SJCRH30 (cell line): ENCODE measurements at places on chromosomes 1 and 21. TPM values are rescaled to one million over a fixed set of nuclear protein-coding genes. Genes with fewer than 3 reads are reported as not detected.
A peak's percentile ranks its signal among the peaks of the same experiment; 100 is the strongest.

DNA sequence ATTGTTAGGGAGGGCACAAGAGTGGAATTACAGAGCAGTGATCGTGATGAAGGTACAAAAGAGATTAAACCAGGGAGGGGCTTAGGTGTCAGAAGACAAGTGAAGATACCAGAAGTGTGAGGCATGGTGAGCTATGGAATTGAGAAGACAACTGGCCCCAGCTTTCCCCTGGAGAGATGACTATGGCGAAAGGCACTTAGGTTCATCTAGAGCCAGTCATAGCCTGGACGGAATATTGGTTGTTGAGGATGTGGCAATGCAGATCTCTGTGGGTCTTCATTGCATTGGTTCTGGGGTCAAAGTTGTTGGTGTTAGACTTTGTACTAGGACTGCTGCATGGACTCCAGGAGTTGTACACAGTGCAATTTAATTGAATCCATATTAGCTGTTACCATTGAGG is 115.7 kb downstream of the FASLG start:
- no peak overlapping the region for H3K4me3 ChIP-seq
- no peak overlapping the region for H3K27ac ChIP-seq
- no peaks in the 10 kb centered on the region for H3K4me1 ChIP-seq
- no peak for DNase-seq

DNA sequence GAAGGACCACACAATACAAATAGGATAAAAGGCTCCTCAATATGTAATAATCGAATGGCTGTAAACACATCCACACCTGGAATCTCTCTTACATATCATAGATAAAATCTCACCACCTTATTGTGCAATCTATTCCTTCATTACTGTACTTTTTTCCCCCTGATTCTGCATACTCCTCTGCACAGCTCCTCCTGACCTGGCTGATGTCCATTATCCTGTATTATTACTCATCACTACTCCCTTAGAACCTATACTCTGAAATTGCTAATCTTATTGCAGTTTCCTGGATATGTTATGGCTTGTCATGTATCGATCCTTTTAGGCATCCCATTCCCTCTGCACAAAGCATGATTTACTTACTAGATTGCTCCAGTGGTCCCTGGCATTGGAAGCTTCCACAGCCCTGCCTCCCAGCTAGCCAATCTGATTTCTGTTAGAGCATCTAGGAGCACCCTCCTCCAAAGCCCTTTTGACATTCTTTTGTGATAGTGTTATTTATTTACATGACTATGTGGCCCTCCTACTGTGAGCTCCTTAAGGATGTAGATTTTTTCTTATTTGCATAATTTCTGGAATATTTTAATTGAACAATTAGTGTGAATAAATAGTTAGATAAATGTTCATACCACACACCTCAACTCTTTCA is 24.2 kb upstream of the PHGDH start:
- no peaks in the 10 kb centered on the region for H3K36me3 ChIP-seq
- no peaks in the 10 kb centered on the region for H3K4me1 ChIP-seq

- peak within 1 kb of the TSS; percentile 74 for H3K4me3 ChIP-seq
- peak; percentile 62 for DNase-seq
- no peaks in the 10 kb centered on the region for H3K36me3 ChIP-seq
- peak within 1 kb of the TSS; percentile 42; the same call in 1 of the 2 replicates for H3K27ac ChIP-seq
These were observed at the start of gene SUMO3 for GRCh38 chr21:44817914-44818639. Gene SUMO3 (minus strand): TSS chr21:44818062. CDS start chr21:44817968, 94 bp downstream.

GRCh38 chr1:41362357-41362721 is 1.1 kb downstream of the FOXO6 start:
- H3K4me1 ChIP-seq, result peaks cover 54% of the 10 kb centered on the region
- no peaks in the 10 kb centered on the region for H3K27me3 ChIP-seq
- H3K36me3 ChIP-seq, result no peaks in the 10 kb centered on the region
- DNase-seq, result peak; percentile 34
- peak overlapping the region; percentile 72 for H3K4me3 ChIP-seq

DNA sequence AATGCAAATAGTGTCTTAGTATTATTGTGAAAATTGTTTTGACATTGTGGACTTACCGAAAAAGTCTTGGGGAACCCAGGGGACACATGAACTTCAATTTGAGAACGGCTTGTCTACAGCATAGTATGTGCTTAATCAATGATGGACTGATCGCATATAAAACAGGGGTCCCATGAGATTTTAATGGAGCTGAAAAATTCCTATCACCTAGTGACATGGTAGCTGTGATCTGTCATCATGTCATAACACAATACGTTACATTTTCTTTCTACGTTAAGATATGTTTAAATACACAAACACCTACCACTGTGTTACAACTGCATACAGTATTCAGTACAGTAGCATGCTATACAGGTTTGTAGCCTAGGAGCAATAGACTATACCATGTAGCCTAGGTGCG is 153.3 kb upstream of the FOXD3 start:
- H3K4me3 ChIP-seq, result no peak overlapping the region
- no peak for DNase-seq
- no peaks in the 10 kb centered on the region for H3K4me1 ChIP-seq
- no peak overlapping the region for H3K27ac ChIP-seq
- H3K27me3 ChIP-seq, result no peaks in the 10 kb centered on the region; the same call in 1 of the 2 replicates

DNA sequence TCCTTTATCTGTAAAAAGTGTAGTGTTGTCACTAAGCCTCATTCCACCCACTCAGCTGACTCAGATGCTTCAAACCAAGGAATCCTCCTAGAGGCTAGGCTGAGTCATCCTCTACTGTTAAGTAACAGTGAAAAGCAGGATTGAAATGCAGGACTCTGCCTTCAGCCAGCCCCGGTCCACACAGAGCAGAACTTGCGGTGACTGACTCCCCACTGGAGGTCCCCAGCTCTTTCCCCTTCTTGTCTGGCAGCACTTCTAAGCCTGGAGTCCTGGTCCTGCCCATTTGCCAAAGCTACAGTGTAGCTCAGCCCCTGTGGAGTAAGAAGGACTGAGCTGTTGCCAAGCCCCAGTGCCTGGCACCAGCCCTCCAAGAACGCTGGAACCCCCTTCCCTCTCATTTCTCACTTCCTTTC is 1.7 kb downstream of the RAB7B start:
- no peak overlapping the region for H3K27ac ChIP-seq
- H3K27me3 ChIP-seq, result no peaks in the 10 kb centered on the region
- no peak for DNase-seq
- no peak overlapping the region for H3K4me3 ChIP-seq

DNA sequence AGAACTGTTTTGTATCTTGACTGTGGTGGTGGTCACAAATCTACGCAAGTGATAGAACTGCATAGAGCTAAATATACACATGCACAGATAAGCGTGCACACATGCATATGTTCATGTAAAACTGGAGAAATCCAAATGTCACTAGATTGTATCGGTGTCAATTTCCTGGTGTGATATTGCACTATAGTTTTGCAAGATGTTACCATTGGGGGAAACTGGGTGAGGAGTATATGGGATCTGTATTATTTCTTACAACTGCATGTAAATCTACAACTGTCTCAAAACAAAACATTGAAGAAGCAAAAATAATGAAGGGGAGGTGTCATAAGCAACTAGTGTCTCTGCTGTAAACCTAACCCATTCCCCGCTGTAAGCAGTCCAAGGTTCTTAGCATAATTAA is 30.2 kb downstream of the FAM163A start:
- no peak overlapping the region for H3K27ac ChIP-seq
- H3K36me3 ChIP-seq, result no peaks in the 10 kb centered on the region
- DNase-seq, result no peak

DNA sequence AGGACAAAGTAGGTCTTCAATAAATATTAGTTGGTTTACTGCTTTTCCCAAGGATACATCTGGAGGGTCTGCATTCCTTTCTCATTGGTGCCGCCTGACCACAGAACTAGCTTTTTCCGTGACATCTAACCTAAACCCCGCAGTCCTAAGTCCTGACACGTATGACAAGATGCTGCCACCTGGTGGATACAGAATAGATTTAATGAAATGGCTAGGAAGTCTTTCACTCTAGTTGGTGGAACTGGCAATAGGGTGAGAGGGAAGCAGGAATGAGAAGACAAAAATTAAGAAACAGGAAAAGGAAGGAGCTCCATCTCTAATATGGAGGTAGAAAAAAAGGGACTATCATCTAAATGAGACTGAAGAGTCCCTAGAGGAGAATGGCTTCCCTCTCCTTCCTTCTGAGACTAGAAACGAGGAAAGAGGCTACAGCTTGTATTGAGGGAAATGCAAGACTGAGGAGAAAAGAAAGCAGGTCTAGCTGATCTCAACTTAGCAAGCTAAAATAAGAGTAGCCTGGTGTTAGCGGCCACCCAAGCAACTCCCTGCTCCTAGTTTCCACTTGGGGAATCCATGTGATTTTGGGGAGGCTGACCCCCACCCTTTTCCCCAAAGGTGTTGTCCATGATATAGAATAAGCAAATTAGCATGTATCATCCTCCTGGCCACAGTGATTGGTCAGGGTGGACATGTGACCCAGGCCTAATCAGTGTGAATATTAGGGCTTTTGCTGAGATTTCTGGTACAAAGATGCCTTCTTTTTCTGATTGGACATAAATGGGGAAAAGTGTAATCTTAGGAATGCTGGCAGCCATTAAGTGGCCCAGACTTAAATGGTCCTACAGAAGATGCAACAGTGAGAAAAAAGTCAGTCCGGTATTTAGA is 5.9 kb downstream of the RFX5 start:
- no peak overlapping the region for H3K27ac ChIP-seq
- no peaks in the 10 kb centered on the region for H3K27me3 ChIP-seq
- H3K4me1 ChIP-seq, result peaks cover 4% of the 10 kb centered on the region; the same call in 1 of the 2 replicates

GRCh38 chr21:33033094-33033951 is 7.6 kb downstream of the OLIG2 start:
- no peak overlapping the region for H3K27ac ChIP-seq
- H3K4me1 ChIP-seq, result peaks cover 22% of the 10 kb centered on the region
- DNase-seq, result no peak
- H3K27me3 ChIP-seq, result no peaks in the 10 kb centered on the region

DNA sequence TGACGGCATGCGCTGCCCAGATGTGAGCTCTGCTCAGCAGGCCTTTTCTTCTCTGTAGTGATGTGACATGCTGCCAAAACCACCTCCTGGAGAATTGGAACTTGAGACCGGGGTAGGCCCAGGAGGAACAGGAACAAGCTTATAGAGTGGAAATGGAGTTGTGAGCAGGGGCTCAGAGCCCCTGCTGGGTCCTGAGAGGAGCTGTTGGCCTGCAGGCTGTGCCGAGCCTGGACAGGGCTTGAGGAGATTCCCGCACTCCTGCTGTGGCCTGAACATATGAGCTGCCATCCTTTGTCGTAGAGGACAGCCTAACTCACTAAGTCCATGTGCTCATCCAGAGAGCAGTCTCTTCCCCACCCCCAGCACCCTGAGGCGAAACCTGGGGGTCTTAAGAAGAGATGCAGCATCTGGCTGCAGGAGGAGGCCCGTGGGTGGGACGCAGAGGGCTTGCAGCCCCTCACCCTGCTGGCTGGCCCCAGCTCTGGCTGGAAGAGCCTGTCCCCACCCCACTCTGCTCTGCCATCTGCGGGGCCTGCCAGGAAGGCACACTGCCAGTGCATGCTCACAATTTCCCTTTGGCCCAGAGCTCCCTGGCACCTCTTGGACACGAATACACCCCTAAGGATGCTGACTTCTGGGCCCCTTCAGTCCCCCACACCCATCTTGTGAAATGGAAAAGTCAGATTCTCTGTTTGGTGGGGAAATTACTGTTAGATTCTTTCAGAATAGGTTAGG is 42.5 kb downstream of the PTPRF start:
- no peaks in the 10 kb centered on the region for H3K4me1 ChIP-seq
- no peak for DNase-seq
- H3K36me3 ChIP-seq, result no peaks in the 10 kb centered on the region; the same call in none of the 2 replicates
- no peak overlapping the region for H3K4me3 ChIP-seq
- H3K27me3 ChIP-seq, result no peaks in the 10 kb centered on the region
- H3K27ac ChIP-seq, result no peak overlapping the region

GRCh38 chr1:159675046-159675445 is 39.3 kb downstream of the CRP start:
- H3K4me1 ChIP-seq, result no peaks in the 10 kb centered on the region
- no peaks in the 10 kb centered on the region; the same call in 1 of the 2 replicates for H3K27me3 ChIP-seq
- no peak for DNase-seq
- H3K36me3 ChIP-seq, result no peaks in the 10 kb centered on the region
- no peak overlapping the region for H3K27ac ChIP-seq
- H3K4me3 ChIP-seq, result no peak overlapping the region

GRCh38 chr1:46128344-46128743 is 4.1 kb downstream of the PIK3R3 start:
- no peaks in the 10 kb centered on the region for H3K36me3 ChIP-seq
- H3K27me3 ChIP-seq, result no peaks in the 10 kb centered on the region
- DNase-seq, result no peak
- no peaks in the 10 kb centered on the region for H3K4me1 ChIP-seq

DNA sequence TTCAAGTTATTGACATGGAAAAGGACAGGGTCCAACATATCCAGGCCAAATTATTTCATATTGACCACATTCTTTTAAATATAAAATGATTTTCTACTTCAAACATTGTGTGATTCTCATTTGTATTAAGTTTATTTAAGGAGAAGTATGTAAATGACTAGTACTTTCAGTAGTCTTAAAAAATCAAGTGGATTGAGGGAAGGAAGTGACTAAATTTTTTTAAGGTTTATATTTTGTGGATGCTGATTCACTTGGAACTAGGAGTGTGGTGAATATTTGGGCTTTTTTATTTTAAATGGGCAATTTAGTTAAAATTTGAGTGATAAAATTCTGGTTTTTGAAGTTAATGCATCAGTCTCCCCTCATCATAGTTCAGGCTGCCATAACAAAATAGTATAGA is 10.1 kb downstream of the PRRC2C start:
- no peaks in the 10 kb centered on the region for H3K27me3 ChIP-seq
- no peak overlapping the region for H3K4me3 ChIP-seq
- H3K4me1 ChIP-seq, result peaks cover 6% of the 10 kb centered on the region; the same call in 1 of the 2 replicates
- H3K36me3 ChIP-seq, result peaks cover 18% of the 10 kb centered on the region
- DNase-seq, result no peak
- no peak overlapping the region for H3K27ac ChIP-seq

GRCh38 chr1:39540504-39541031 is 36.0 kb downstream of the PABPC4 start:
- peaks cover 9% of the 10 kb centered on the region; the same call in 1 of the 2 replicates for H3K36me3 ChIP-seq
- no peak for DNase-seq
- no peak overlapping the region for H3K4me3 ChIP-seq
- H3K27ac ChIP-seq, result no peak overlapping the region
- no peaks in the 10 kb centered on the region for H3K4me1 ChIP-seq

Gene KCND3
- 3.5 and 5.1 TPM in 2 replicates for total RNA-seq

Gene IFNLR1
- total RNA-seq, result not detected in 2 replicates

Gene CFHR3
- total RNA-seq, result 0.77 and 0.99 TPM in 2 replicates

Gene TMEM82
- total RNA-seq, result not detected in 2 replicates
